Jurkat, Clone E6-1 (cell line): ENCODE measurements at places on chromosomes 2 and 18.
A peak's percentile ranks its signal among the peaks of the same experiment; 100 is the strongest.

GRCh38 chr18:54983041-54983686 lies 23.9 kb upstream of the CCDC68 start:
- DNase-seq, result peak; percentile 39

DNA sequence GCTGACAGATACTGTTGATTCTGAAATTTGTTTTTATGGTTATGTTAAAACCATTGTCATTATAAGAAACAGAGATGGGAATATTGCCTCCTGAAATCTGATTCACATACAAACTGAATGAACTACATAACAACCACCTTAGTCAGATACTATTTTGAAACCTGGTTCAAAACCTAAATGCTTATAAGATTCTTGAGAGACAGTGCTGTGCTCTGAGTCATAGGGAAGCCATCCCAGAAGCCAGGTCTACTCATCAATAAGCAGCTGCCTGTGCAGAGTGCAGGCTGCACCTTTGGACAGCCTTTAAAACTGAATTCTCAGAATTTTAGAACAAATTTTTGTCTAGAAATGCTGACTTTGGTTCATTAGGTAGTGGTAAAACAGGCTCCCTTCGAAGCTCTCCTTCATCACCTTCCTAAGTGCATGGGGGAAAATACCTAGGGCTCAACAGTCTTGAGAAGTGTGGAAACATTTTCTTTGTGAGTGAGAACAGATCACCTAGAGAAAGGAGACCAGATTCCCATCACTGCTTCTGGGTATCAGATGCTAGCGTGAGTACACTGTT lies at the start of gene SERPINB7:
TSS of gene SERPINB7 (plus strand) at position 253 of the 565 bp plus-strand sequence. CDS start 6,955 bp downstream, outside the sequence.
- no peak for DNase-seq

GRCh38 chr18:26506012-26506411 lies 42.3 kb downstream of the KCTD1 start:
- DNase-seq, result no peak

DNA sequence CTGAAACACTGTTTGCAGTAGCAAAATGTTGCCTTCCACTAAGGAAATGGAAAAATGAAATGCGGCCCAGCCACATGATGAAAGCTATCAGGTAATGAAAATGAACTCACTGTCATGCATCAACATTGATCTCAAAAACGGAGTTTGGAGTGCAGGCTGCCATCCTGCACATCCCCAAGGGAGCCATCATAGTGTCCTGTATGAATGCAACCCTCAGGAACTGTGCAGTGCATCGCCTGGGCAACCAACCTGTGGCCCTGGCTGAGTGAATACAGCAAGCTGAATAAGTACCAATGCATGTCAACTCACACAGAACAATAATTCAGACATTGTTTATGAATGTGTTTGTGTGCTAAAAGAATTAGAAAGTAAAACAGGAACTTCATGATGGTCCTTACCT lies 23.1 kb upstream of the TXNDC2 start:
- no peak for DNase-seq

DNA sequence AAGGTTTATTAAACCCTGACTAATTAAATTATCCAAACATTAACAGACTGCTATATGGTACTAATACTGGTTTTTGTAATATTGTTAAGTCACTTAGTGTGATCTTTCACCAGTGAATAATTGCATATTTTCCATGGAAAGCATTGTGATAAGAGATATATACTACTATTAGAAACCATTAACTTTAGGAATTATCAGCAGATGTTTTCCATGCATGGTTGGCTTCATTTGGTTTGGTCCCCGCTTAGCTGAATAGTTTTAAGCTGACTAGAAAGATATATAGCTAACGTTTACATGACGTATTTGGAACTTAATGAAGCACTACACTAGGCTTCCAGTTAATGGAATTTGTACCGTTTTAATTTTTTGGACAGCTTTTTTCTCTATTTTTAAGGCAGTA lies 37.9 kb downstream of the LCLAT1 start:
- no peak for DNase-seq

DNA sequence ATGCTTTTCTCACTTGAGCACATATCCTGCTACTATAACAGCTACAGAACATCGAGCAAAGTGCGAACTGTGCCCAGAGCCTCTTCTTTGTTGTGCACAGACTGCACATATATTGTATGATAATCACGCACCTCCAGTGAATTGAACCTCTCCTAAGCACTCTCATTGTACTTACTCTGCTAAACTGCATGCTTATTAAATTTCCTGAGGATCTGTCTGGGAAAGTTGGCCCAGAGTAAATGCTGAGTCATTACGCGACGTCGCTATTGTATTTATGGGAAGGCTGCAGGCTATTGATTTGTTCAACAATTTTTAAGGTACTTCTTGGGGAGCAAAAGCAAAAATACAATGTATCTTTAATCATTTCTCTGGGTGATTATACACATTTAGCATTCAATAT lies 399.6 kb upstream of the DSEL start:
- DNase-seq, result no peak

DNA sequence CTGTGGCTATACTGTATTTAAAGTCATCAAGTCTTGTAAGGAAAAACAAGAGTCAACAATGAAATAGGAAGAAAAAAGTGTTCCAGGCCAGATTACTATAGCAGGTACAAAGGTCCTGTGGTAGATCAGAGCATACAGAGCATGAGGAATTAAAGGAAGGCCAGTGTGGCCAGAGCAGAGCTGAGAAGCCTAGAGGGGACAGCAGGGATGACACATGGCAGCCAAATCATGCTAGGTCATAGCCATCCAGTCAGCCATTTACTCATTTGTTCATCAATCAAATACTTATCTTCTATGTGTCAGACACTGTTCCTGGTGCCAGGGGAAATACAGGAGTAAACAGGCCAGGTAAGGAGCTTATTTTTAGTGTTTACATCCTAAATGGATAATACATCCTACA lies 24.3 kb downstream of the ADD2 start:
- DNase-seq, result no peak

GRCh38 chr2:106020032-106020431 lies 174.1 kb downstream of the UXS1 start:
- DNase-seq, result no peak

GRCh38 chr2:158809816-158810215 lies 14.7 kb downstream of the DAPL1 start:
- no peak for DNase-seq

DNA sequence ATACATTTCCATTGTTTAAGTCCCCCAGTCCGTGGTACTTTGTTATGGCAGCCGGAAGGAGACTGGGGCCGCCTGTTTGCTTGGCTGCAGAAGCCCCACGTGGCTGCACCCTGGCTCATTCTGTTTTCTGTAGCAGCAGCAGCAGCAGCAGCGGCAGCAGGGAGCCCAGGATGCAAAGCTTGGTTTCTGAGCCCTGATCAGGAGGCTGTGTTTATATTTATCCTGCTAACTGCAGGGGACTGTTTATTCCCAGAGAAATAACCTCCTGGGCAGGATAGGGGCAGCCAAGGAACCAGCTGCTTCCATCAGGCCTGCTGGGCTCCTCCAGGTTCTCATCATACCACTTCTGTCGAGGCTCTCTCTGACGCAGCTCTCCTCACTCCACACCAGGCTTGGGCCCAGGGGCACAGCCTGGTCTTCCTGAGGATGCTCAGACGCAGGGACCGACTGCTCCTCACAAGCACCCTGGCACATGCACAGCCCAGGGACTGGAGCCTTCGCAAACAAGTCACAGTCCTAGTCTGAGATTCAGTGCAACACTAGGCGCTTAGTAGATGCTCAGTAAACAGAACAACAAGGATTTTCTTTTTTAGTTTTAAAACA lies 139.0 kb downstream of the MSH2 start:
- DNase-seq, result no peak

GRCh38 chr18:33803636-33804035 lies 225.6 kb downstream of the ASXL3 start:
- DNase-seq, result no peak

GRCh38 chr18:34660572-34660971 lies 49.5 kb upstream of the DTNA start:
- no peak for DNase-seq

- no peak for DNase-seq
Measured at GRCh38 chr2:113992090-113992489, 102.2 kb downstream of the ACTR3 start.

- DNase-seq, result no peak
Measured at GRCh38 chr18:57480733-57481132, 45.6 kb downstream of the ONECUT2 start.

GRCh38 chr2:237818066-237818473 lies 19.5 kb downstream of the RBM44 start:
- no peak for DNase-seq

GRCh38 chr2:184793176-184793575 lies 194.8 kb downstream of the ZNF804A start:
- DNase-seq, result no peak

- DNase-seq, result no peak
Measured at GRCh38 chr2:19256121-19256601, 102.3 kb downstream of the OSR1 start.

DNA sequence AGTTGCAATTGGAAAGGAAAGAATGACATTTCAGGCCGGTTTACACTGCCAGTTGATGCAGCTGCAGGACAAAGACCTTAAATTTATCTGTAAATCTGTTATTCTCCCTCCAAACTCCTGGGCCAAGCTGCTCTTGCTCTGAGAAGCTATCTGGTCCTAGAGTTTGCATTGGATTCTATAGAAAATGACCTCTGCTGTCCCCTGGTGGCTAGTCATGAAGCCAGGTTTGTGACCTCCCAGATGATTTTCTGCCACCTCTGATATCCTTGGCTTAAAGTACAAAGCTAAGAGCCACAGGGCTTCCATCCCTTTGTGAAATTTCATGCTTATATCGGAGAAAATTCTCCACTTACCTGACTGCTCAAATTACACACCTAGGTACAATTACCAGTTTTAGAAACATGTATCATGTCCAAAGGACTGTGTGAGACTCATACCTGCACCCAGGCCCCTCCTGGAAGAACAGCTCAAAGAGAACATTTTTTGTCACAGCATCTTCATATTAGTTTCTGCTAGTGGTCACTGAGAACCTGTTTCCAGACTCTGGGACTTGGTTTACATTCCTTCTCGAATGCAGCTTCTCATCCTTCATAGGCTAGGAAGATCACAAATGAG lies 28.9 kb upstream of the IER3IP1 start:
- DNase-seq, result no peak

GRCh38 chr2:117631152-117631945 lies 183.1 kb upstream of the DDX18 start:
- DNase-seq, result no peak

DNA sequence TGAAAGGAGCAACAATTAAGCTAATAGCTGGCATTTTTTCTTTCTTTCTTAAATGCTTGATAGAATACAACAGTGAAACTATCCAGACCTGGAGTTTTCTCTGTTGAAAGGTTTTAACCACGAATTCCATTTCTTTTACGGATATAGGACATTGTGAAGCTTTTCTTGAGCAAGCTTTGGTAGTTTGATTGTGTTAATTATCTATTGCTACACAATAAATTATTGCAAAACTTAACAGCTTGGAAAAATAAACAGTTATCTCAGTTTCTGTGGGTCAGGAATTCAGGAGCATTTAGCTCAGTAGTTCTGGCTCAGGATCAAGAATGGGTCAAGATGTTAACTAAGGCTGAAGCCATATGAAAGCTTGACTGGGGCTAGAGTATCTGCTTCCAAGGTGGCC lies 11.7 kb downstream of the PHOSPHO2 start:
- DNase-seq, result no peak

- DNase-seq, result no peak
Measured at GRCh38 chr18:74841248-74841647, 243.6 kb downstream of the ZNF407 start.

- no peak for DNase-seq
Measured at GRCh38 chr18:62828852-62829251, 113.5 kb downstream of the PHLPP1 start.

GRCh38 chr2:167209784-167210183 lies 321.5 kb downstream of the XIRP2 start:
- DNase-seq, result no peak

DNA sequence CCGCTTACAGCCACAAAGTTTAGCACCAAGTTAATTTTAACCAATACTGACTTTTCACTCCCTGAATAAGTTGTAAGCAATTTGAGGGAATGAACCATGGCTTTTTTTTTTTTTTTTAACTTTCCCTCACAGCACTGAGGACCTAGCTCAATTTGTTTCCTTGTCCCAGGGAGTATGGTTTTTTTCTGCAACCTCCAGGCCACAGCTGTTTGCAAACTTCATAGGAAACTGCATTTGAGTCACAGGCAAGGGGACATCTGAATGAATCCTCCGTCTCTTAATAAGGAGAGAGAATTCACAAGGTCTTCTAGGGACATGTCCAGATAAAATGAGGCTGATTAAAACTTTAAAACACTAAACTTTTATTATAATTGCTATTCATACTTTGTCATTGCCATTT lies 181.5 kb downstream of the GFPT1 start:
- DNase-seq, result no peak
